Hypothalamus (tissue), 51 donors: ENCODE measurements at places on chromosomes 4 and X.
A peak's percentile ranks its signal among the peaks of the same experiment; 100 is the strongest.

DNA sequence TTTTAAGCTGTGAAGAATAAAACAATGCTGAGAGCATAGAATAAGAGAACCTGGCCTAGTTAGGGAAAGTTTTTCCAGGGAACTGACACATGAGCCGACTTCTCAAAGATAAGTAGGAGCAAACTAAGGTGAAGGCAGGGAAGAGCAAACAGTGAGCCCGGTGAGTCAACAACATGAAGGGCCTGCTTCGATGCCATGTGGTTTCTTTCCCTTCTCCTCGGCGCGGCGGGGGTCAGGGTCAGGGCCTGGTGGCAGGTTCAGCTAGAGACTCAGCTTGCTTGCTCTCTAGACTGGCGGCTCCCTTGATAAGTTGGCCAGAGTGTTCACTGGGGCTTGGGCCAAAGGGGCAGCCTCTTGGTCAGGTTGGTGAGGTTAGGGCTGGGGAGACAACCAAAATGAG, 81.1 kb downstream of the DLG3 start:
- DNase-seq, result no peak

GRCh38 chrX:100647739-100648138, 3.7 kb downstream of the SRPX2 start:
- no peak for DNase-seq

- DNase-seq, result no peak
Measured at GRCh38 chrX:144494074-144494473, 610.2 kb downstream of the UBE2NL start.

- no peak for DNase-seq
Measured at GRCh38 chrX:46381630-46382029, 163.6 kb downstream of the ZNF674 start.

- DNase-seq, result peak; percentile 57
Measured at GRCh38 chrX:77785486-77786364, at the start of gene ATRX. Gene ATRX, minus strand, starts transcription at chrX:77786216. Its CDS starts 215 bp downstream, at chrX:77786001.

DNA sequence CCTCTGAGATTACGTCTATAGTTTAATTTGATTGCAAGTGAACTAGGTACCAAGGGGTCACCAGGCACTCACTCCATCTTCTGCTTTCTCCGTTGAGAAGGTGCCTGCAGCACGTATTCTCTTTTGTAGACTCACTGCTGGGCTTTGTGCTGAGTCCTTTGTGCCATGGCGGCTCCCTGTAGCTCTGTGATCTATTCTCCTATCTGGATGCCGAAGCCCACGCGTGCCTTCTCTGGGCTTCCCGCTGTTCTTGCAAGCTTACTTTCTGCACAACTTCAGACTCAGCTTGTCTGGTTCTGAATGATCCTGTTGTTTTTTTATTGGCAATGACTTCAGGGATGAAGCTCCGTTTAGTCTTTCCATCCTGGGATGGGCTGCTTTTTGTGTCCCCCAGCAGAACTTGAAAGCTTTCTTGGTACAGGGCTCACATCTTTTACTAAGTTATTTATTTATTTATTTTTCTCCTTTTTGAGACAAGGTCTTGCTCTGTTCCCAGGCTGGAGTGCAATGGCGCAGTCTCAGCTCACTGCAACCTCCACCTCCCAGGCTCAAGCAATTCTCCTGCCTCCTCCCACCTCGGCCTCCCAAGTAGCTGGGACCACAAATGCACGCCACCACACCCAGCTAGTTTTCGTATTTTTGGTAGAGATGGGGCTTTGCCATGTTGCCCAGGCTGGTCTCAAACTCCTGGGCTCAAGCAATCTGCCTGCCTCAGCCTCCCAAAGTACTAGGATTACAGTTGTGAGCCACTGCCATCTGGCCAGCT, 100.9 kb upstream of the NKX1-1 start:
- DNase-seq, result no peak

- DNase-seq, result no peak
Measured at GRCh38 chr4:152307669-152308068, 228.2 kb downstream of the FBXW7 start.

DNA sequence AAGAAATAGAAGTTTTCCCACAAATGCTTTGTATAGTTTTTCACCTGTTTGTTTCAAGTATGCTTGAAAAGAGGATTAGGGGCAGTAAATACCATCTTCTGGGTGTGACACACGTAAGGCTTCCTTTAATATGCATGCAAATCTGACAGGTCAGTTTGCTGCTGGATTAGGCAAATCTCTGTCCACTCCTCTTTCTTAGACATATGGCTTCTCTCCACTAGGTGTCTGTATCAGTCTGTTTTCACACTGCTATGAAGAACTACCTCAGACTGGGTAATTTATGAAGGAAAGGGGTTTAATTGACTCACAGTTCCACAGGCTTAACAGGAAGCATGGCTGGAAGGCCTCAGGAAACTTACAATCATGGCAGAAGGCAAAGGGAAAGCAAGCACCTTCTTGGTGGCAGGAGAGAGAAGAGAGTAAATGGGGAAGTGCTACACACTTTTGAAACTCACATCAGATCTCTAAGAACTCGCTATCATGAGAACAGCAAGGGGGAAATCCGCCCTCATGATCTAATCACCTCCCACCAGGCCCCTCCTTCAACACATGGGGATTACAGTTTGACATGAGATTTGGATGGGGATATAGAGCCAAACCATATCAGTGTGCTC, 66.9 kb downstream of the TAB3 start:
- no peak for DNase-seq

GRCh38 chrX:462853-463252, 76.1 kb upstream of the PPP2R3B start:
- no peak for DNase-seq
